ENCODE measurements at places on chromosomes 4 and X. TPM values are rescaled to one million over a fixed set of nuclear protein-coding genes. Genes with fewer than 3 reads are reported as not detected.

DNA sequence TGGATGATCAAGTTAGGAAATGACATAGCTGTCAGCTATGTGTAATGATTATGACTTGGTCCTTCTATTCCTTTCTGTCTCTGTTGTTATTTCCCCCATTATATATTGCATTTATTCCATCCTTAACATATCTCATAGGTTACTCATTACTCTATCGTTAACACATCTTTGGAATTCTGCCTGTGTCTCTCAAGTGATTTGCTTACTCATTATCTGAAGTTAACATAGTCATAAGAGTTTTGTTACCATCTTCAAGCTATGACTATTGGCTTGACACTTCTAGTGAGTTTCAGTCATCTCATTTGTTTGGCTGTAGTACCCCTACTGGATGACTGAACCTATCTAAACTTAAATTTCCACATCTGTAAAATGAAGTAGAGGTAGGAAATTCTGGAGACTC, 286.1 kb upstream of the PPP1R2C start:
- H3K27ac ChIP-seq: no peak overlapping the region
- H3K4me3 ChIP-seq: no peak overlapping the region
- no peaks in the 10 kb centered on the region for H3K36me3 ChIP-seq
- DNase-seq: no peak
- no peaks in the 10 kb centered on the region for H3K27me3 ChIP-seq

The FGA gene
- not detected for polyA plus RNA-seq

GRCh38 chrX:20988118-20988517, 386.1 kb upstream of the CNKSR2 start:
- no peak overlapping the region for H3K4me3 ChIP-seq
- no peak overlapping the region for H3K27ac ChIP-seq
- no peaks in the 10 kb centered on the region for H3K4me1 ChIP-seq
- no peak for DNase-seq

The TMSB15C gene
- polyA plus RNA-seq: 1.3 TPM

The ADGRG4 gene
- not detected for polyA plus RNA-seq

DNA sequence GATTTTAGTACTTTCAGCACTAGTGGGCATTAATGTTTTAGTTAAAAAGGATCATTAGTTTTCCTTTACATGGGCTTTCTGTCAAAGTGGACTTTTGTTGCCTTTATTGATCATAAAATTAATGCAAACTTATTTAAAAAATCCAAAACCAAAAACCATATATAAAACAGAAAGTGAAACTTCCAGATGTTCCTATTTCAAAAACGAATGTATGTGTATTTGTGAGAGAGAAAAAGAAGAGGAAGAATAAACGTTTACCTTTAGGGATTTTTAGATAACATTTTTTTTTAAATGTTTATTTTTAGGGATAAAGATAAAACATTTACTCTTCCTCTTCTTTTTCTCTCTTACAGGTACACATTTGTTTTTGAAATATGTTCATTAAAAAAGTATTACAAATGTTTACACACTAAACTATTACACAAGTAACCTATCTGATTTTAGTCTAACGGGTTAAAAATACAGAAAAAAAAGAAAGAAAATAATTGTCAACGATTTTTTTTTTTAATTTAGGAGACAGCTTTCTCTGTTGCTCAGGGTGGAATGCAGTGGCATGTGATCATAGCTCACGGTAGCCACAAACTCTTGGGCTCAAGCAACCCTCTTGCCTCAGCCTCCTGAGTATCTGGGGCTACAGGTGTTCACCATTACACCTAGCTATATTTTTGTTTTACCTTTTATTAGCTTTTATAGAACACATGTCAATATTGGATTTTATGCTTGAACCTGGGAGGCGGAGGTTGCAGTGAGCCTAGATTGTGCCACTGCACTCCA, 16.8 kb upstream of the COX18 start:
- H3K4me3 ChIP-seq: no peak overlapping the region
- H3K36me3 ChIP-seq: peaks cover 5% of the 10 kb centered on the region
- H3K27ac ChIP-seq: no peak overlapping the region
- H3K27me3 ChIP-seq: no peaks in the 10 kb centered on the region
- no peak for DNase-seq

GRCh38 chrX:154349359-154349935, 25.0 kb downstream of the FLNA start:
- H3K27ac ChIP-seq: no peak overlapping the region
- no peak overlapping the region for H3K4me3 ChIP-seq
- H3K27me3 ChIP-seq: no peaks in the 10 kb centered on the region
- no peaks in the 10 kb centered on the region for H3K4me1 ChIP-seq
- peak; percentile 38 for DNase-seq

DNA sequence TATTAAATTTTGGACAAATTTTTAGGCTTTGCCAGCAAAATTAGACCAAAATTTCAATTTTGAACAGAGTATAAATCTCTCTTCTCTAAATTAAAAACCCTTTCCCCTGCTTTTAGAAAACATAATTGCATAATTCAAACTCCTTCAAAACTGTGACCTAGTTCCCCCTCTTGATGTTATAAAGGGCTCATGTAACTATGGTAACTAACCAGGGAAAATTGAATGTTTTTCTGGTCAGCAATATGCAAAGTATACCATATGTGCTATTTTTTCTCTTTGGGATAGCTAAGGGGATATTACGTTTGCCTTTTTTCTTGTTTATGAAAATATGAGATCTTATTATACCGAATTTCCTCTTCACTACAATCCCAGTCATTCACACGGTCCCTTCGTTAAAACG, 5.1 kb upstream of the ING2 start:
- H3K4me3 ChIP-seq: no peak overlapping the region
- H3K36me3 ChIP-seq: no peaks in the 10 kb centered on the region
- H3K27me3 ChIP-seq: no peaks in the 10 kb centered on the region

The DCAF4L1 gene
- polyA plus RNA-seq: 0.25 TPM

GRCh38 chr4:73730292-73730691, 10.1 kb upstream of the CXCL8 start:
- H3K27me3 ChIP-seq: no peaks in the 10 kb centered on the region
- peaks cover 4% of the 10 kb centered on the region for H3K4me1 ChIP-seq
- H3K4me3 ChIP-seq: no peak overlapping the region
- no peak overlapping the region for H3K27ac ChIP-seq

DNA sequence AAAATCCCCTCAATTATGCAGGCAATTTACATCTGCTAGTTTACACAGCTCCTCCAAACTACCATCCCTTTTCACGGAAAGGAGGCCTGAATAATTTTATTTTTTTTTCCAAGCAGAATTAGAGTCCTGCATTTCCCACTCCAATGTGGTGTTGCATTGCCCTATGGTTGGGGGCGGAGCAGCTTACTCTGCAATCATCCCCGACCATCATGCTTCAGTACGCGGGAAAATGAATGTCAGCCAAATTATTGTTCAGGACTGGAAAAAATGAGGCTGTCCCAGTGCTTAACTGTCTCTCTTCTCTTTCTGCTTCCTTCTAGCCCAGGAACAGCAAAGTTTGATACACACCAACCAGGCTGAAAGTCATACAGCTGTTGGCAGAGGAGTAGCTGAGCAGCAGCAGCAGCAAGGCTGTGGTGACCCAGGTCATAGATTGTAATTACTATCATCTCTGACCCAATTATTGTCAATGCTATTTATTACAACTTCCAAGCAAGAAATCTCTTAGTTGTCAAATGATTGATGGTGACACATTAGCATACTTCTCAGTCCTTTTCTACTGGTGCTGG, 28.3 kb downstream of the MMRN1 start:
- no peaks in the 10 kb centered on the region for H3K27me3 ChIP-seq
- no peaks in the 10 kb centered on the region for H3K4me1 ChIP-seq
- H3K4me3 ChIP-seq: no peak overlapping the region
- no peak for DNase-seq
- H3K36me3 ChIP-seq: no peaks in the 10 kb centered on the region
- no peak overlapping the region for H3K27ac ChIP-seq

GRCh38 chr4:12488672-12489071, 995.5 kb downstream of the RAB28 start:
- H3K27ac ChIP-seq: no peak overlapping the region
- DNase-seq: no peak
- H3K4me3 ChIP-seq: no peak overlapping the region
- H3K4me1 ChIP-seq: no peaks in the 10 kb centered on the region

The ARSD gene
- polyA plus RNA-seq: 1.9 TPM

DNA sequence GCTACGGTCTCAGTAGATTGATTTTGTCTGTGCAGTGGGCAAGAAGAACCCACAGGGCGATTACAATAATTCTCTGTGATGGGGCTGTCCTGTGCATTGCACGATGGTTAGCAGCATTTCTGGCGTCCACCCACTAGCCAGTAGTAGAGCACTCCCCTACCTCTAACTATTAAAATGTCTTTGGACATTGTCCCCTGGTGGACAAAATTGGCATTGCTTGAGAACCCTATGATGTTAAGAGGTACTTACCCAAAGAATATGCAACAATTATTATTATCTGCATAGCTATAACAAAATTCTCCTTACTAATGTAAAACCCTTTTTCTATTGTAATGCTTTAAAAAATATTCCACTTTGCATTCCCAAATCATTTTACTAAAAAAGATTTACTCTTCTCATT, 109.5 kb upstream of the VCX3A start:
- H3K27me3 ChIP-seq: no peaks in the 10 kb centered on the region
- no peaks in the 10 kb centered on the region for H3K4me1 ChIP-seq
- no peaks in the 10 kb centered on the region for H3K36me3 ChIP-seq
- no peak overlapping the region for H3K27ac ChIP-seq
- DNase-seq: no peak

The USP51 gene
- polyA plus RNA-seq: 0.25 TPM

The ATOH1 gene
- not detected for polyA plus RNA-seq

- H3K36me3 ChIP-seq: no peaks in the 10 kb centered on the region
- H3K4me3 ChIP-seq: no peak overlapping the region
- H3K27me3 ChIP-seq: no peaks in the 10 kb centered on the region
- DNase-seq: no peak
These were observed 66.0 kb upstream of the STOX2 start for GRCh38 chr4:183838987-183839712.

The NHSL2 gene
- 3.0 TPM for polyA plus RNA-seq

DNA sequence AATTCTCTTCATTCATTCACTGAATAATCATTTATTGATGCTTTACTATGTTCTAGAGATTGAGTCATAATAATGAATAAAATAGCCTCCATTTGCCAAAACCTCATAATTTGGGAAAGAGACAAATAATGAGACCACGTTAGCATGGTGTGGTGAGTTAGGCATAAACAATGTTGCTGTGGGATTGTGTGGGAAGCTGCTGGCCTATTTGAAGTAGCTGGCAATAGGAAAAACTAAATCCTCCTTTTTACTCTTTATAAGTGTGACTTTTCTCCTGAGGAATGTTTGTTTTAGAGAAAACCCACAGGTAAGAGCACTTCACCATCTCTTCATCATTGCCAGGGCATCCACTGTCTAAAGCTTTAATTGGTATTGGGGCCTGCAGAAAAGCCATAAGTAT, 95.3 kb downstream of the AREG start:
- H3K27ac ChIP-seq: no peak overlapping the region
- no peak for DNase-seq

The HPF1 gene
- 58.4 TPM for polyA plus RNA-seq

GRCh38 chrX:53004038-53004437, 44.6 kb upstream of the GPR173 start:
- H3K36me3 ChIP-seq: no peaks in the 10 kb centered on the region
- no peaks in the 10 kb centered on the region for H3K27me3 ChIP-seq
- DNase-seq: no peak
- H3K4me1 ChIP-seq: no peaks in the 10 kb centered on the region
- H3K4me3 ChIP-seq: no peak overlapping the region
- H3K27ac ChIP-seq: no peak overlapping the region

DNA sequence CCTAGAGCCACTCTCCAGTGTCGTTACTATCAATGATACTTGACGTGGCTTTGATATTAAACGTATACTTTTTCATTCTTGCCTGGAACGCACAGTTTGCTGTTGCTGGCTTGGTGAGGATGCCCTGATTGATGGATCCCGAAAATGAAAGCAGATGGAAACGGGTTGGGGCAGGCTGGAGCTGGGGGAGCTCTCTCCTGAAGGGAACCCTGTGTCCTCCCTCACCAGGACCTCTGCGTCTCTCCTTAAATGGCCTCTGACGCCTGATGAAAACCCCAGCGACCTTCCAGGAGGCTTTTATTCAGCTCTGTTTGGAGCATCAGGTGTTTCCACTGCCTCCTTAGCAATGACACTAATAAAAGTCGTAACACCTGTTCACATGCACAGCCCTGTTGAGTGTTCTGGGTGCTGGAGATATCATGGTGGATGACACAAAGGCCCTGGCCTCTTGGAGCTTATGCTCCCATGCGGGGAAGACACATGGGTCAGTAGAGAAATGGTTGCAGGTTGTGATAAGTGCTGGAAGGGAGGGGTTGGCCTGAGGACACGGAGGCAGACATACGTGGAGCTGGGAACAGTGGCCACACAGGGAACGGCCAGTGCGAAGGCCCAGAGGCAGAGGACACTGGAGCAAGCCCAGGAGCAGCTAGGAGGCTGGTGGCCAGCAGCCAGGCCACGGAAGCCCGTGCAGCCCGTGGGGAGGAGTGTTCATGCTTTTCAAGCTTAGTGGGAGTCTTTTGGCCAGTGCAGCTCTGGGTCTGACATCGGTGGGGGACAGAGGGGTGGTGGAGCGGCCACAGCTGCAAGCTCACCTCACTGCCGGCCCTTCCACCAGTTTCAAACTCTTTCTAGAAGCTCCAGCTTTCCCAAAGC, 7.5 kb downstream of the MSANTD1 start:
- H3K4me3 ChIP-seq: no peak overlapping the region
- H3K27me3 ChIP-seq: no peaks in the 10 kb centered on the region
- peak; percentile 32 for DNase-seq
- no peaks in the 10 kb centered on the region for H3K36me3 ChIP-seq

DNA sequence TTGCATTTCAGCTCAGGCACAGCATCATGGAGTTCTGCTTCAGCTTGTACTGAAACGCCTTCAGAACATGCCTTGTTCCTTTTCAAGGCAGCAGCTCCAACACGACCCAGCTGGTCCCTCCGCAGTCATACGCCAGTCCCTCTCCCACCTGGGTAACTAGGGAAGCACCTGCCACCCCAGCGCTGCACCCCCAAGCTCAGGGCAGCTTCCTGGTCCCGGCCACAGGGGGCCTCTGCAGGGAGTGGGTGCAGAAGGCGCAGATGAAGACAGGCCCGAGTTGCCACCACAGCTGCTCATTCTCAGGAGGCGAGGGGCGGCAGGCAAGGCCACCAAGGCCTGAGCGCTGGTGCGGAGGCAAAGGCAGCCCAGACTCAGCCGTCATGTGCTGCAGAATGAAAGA, 21.8 kb downstream of the WDR1 start:
- H3K36me3 ChIP-seq: no peaks in the 10 kb centered on the region
- no peak overlapping the region for H3K4me3 ChIP-seq
- peak overlapping the region; percentile 79 for H3K27ac ChIP-seq
- no peaks in the 10 kb centered on the region for H3K4me1 ChIP-seq

The GUCY1B1 gene
- polyA plus RNA-seq: 10.0 TPM

The FGF5 gene
- polyA plus RNA-seq: not detected

GRCh38 chr4:165437691-165438090, 58.9 kb downstream of the CPE start:
- no peak for DNase-seq
- H3K27me3 ChIP-seq: no peaks in the 10 kb centered on the region
- H3K4me1 ChIP-seq: peaks cover 3% of the 10 kb centered on the region

DNA sequence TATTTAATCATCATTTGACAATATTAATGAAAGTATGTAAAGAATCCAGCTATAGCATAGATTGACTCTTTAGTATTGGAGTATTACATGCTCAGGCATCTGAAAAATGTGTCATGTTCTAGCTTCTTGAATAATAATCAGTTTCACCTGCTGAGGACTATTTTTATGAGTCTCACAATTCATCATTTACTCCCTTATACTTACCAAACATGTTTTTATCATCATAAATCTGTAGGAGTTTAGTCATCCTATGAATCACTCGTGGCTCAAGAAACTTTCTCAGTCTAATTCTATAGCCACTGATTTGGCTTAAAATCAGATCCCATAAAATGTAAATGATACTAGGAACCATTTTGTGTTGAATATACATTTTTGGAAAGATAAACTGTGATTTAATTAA, 1616.1 kb downstream of the C4orf33 start:
- H3K4me1 ChIP-seq: no peaks in the 10 kb centered on the region
- no peaks in the 10 kb centered on the region for H3K36me3 ChIP-seq
- DNase-seq: no peak
- no peak overlapping the region for H3K27ac ChIP-seq
- H3K4me3 ChIP-seq: no peak overlapping the region
- H3K27me3 ChIP-seq: no peaks in the 10 kb centered on the region

All from aorta (tissue), 5 donors.